ENCODE measurements at places on chromosomes 5 and 9.

- DNase-seq, result no peak
Observed at GRCh38 chr5:108798513-108799265, 51.0 kb downstream of the FER start.

DNA sequence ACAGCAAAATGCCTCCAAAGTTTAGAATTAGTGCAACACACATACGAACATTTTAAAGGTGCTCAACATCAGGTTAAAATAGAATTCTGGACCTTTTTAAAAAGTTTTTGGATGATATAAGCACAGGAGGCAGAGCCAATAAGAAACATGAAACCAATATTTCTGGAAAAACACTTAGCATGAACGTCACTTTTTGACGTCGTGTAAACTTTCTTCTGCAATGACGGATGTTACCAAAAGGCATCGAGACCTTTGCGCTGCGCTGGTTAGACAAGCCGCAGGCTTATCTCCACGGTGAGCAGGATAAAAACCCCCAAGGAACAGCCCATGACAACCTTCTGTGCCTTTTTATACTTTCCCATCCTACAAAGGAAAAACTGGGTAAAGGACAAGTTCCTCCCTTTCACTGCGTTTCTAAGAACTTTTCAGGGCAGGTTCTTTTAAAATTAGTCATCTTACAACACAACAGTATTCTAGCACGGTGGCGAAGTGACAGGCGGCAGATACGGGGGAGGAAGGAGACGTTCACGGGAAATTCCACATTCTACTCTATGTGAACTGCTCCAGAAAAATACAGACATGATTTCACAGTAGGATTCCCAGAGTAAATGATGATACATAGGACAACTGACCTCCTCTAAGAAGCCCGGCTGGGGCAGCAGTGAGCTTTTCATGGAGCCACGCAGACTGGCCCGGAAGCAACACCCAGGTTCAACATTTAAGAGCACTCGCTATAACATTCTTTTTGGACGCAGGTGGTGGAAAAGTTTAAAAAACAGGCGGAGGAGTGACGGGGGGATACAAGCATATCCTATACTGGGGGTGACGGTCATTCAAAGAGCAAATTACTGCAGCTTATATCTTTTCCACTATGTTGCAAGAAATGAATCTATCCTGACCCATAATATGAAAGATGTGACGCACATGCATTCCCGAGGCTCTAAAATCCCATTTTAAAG, 52.4 kb downstream of the USP20 start:
- DNase-seq, result no peak

- no peak for DNase-seq
Observed at GRCh38 chr5:123264394-123264793, 158.8 kb downstream of the CEP120 start.

DNA sequence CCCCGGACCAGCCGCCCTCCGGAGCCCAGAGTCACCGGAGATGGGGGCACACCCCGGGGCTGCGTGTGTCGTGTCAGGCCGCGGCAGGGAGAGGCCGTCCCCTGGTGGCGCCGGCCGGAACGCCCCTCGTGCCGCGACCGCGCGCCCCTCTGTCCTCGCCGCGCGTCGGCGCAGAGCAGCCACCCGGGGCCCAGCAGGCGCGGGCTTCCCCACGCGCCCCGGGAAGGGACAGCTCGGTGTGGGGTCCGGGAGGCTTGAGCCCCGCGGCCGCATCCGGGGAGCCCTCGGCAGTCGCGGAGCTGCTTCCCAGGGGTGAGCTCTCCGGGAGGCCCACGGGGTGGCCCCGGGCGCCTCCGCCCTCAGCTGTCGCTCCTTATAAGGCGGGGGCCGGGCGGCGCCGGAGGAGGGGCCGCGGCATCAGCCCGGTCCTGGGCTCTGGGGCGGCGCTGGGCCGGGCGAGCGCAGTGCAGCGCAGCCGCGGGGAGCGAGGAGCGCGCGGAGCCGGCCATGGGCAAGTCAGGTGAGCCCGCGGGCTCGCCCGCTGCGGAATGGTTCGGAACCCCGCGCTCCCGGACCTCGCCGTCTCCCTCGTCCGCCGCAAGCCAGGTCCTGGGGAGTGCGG, at the start of gene GLIPR2:
TSS of gene GLIPR2 (plus strand) at position 462 of the 622 bp plus-strand sequence. CDS start at position 508, 46 bp downstream.
- peak; percentile 41 for DNase-seq

- no peak for DNase-seq
Observed at GRCh38 chr9:82363198-82363597, 374.6 kb downstream of the SPATA31D1 start.

DNA sequence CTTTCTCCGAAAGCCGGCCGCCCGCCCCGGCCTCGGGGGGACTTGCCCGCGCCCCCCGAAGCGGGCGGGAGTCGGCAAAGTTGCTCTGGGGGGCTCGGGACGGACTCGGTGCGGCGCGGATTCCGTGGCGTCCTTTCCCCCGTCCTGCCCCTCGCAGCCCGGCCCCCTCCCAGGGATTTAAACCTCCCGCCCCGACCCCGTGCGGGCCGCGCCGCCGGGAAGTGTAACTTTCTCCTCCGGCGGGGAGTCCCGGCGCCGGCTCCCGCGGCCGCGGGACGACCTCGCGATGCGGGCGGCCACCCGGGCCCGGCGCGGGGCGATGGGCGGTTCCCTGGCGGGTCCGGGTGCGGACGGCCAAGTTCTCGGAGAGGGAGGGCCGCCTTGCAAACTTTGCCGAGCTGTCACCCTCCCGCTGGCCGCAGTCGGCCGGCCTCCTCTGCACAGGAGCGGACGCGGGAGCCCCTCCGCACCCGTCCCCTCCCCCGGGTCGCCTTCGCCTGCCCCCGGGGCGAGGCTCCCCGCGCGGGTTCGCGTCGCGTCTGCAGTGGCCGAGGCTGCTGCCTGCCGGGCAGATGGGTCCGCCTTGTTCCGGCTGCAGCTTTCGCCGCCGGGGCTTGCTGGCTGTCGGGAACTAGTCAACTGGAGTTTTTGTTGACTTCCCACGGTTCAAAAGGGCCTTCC, 732 bp downstream of the PBX3 start:
- DNase-seq, result no peak

DNA sequence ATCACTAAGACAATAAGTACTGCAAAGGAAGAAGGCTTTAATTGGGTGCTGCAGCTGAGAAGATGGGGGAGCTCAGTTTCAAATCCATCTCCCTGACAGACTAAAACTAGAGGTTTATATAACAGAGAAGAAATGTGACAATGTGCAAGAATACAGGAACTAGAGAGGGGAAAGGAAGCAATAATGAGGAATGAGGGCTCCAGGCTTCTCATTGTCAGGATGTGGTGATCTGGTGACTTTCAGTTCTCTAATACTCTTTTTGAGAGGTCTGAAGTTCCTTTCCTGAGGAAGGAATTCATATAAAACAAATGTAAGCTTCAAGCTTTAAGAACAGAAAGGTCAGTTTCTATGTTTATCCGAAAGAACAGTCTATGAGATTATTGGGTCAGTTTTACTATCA, 42.5 kb upstream of the SPATA31E1 start:
- DNase-seq, result no peak

DNA sequence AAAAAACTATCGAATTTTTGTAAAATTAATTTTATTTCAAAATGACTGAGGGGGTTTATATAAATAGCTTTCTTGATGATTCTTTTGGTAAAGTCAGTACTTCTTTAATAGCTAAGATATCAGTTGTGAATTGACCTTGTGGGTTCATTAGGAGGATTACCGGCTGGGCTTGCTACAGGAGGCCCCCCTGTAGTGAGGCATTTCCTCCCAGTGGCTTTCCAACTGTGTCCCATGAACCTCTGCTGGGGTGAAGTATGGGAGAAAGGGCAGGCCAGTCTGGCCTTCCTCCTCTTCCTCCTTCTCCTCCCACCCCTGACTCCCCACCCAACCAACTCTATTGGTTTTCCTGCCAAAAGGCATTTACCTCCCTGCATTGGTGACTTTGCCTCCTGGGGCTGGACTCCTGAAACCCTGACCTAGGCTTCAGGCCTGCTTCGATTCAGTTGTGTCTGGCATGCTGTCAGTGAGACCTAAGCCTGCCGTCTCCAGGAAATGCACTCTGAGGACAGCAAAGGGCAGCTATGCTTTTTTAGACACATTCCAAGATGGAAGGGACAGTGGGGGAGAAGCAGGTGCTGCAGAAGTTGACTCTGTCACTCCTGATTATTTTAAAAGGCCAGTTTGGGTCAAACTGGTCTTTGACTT, 144.8 kb downstream of the HSPA4 start:
- DNase-seq, result no peak

DNA sequence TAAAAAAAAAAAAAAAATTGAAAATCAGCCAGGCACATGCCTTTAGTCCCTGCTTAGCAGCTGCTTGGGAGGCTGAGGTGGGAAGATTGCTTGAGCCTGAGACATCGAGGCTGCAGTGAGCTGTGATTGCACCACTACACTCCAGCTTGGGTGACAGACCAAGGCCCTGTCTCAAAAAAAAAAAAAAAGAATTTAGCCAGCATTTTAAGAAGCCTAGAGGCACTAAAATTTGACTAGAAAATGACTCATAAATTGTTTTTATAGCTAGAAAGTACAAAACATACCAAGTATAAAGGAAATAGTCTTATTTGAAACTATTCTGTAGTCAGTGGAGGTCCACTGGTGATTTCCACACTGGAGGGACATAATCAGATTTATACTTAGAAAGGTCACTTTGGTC, 17.5 kb downstream of the LRRC70 start:
- no peak for DNase-seq

GRCh38 chr5:58666598-58667581, 84.0 kb downstream of the RAB3C start:
- DNase-seq, result no peak

GRCh38 chr5:103256178-103256577, 2.4 kb upstream of the MACIR start:
- no peak for DNase-seq

DNA sequence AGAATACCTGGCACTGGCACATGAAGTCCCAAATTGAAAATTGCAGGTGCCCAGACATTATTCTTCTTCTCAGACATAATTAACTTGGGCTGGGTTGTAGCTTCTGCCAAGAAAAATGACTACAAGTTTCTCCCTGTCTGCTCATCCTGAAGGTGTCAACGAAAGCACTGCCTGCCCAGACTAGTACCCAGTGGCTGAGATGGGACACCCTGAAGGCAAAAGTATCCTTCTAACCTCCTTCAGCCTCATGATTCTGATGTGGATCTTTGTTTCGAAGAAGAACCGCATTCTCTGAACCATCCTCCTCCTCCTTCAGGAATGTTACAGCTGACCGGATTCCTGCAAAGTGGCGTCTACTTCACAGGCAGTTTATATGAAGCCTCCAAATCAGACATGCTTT, 161.1 kb upstream of the FST start:
- DNase-seq, result no peak

- peak; percentile 42 for DNase-seq
Observed at GRCh38 chr5:431001-431710, 11.8 kb upstream of the EXOC3 start.

DNA sequence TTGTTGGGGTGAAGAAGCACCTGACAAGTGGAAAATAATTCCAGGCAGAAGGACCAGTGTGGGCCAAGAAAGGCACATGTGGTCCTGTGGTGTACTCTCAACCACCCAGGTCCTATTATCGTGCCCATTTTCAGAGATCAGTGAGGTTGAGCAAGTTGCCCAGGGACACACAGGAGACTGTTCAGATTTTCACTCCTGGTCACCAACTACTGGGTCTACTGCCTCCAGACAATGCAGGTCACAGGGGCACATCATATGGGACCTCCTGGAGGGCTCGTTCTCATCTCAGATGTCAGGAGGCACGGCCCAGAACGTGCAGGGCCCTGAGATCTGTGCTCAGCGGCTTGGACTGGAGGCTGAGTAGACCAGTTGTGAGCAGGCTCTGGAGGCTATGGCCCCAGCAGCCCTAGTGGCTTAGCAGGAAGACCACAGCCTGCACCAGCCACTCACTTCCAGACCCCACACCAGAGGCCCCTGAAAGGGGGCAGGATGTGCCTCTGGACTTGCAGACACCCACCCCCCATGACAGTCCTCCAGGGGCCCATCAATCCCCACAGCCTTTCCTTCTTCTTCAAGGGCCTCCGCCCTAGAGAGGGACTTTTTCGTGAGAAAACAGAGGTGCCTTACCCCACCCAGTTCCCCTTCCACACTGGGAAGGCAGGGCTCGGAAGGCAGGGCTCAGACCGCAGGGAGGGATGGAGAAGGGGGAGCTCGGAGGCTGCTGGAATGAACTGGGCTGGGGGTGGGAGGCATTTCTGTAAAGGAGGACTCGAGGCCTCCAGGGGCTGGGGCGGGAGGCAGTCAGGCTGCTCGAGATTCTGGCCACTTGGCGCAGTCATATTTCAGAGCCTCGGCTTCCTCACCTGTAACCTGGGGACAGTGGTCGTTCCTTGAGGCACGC, 82.7 kb upstream of the NEURL1B start:
- no peak for DNase-seq

- DNase-seq, result no peak
Observed at GRCh38 chr5:99004960-99005359, 76.2 kb upstream of the CHD1 start.

DNA sequence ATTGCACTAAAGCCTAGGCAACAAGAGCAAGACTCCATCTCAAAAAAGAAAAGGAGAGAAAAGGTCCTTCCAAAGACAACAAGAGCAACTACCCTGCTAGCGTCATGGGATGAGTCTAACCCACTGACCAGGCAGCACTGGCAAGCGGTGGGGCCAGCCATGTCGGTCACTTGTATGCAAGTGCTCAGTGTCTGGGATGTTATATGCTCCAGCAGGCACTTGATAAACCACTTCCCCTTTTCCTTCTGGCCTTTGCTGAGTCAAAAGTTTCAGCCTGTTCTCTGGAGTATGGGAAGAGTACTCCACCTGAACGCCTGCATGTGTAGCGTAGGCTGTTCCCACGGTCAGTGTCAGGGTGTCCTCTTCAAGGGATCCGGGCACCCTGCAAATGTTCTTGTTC, 9.2 kb upstream of the MXD3 start:
- no peak for DNase-seq

DNA sequence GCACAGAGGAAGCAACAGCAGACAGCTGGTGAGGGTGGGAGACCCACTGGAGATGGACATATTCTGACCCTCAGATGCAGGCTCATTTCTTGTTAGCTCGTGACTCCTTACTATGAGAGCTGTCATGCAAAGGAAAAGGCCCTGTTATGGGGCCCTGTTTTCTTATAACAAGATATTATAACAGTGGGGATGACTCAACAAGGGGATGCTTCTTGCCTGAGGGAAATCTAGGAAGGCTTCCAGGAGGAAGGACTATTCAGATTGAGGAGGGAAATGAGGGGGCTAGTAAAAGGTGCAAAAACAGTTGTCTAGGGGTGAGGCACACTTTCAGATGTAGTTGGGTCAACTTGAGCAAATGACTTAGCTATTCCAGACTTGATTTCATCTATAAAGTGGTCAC, 83.0 kb downstream of the DAB2IP start:
- DNase-seq, result no peak

GRCh38 chr9:75927356-75927755, 36.9 kb downstream of the PCSK5 start:
- DNase-seq, result no peak

DNA sequence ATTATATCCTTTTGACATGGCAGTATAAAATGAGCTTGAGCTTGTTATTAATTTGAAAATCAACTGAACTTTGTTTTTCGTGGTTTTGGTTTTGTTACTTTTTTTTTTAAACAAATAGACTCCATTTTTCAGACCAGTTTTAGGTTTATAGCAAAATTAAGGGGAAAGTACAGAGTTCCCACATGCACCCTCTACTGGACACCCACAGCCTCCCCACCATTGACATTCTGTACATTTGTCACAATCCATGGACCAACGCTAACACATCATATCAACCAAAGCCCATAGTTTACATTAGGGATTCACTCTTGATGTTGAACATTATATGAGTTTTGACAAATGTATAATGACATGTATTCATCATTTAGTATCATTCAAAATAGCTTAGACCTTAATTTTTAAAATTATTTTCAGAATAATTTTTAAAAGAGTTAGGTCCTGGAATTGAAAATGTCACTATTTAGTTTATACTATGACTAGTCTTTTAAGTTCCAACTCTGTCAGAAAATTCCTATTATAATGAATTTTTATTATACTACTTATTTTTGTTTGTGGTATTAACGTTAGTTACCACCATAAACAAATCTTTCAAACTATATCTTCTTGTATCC, 35.3 kb upstream of the JMY start:
- DNase-seq, result no peak
